ENCODE measurements at places on chromosomes 16 and 17. TPM values are rescaled to one million over a fixed set of nuclear protein-coding genes. Genes with fewer than 3 reads are reported as not detected.

Gene GNGT2
- total RNA-seq = 0.31 TPM

Gene SOCS1
- total RNA-seq = not detected

Gene ARHGAP27
- total RNA-seq = 2.0 TPM

Gene SPN
- 0.16 TPM for total RNA-seq

Gene TPSAB1
- total RNA-seq = not detected

- DNase-seq = no peak
These were observed 3.8 kb upstream of the ZNF764 start for GRCh38 chr16:30562021-30562420.

DNA sequence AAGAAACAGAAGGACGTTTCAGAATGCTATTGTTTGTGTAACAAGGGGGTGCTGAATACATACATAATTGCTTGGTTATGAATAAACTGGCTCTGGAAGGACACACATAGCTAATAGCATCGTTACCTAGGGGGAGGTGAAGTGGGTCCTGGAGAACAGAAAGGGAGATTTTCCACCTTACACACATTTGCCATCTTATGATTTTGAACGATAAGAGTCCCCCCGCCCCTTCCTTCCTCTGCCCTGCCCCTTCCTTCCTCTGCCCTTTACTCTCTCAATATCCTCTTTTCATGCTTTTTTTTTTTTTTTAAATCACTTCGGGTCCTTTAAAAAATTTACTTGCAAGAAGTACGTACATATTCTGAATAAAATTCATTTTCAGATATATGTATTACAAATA lies 902 bp upstream of the DHRS7B start:
- DNase-seq = no peak

Data from occipital lobe (tissue), 3 donors.